ENCODE measurements at places on chromosomes 12 and 14.

- DNase-seq, result no peak
These were observed 12.6 kb upstream of the KRT7 start for GRCh38 chr12:52220477-52220876.

- no peak for DNase-seq
These were observed 10.6 kb downstream of the RARG start for GRCh38 chr12:53221203-53222080.

DNA sequence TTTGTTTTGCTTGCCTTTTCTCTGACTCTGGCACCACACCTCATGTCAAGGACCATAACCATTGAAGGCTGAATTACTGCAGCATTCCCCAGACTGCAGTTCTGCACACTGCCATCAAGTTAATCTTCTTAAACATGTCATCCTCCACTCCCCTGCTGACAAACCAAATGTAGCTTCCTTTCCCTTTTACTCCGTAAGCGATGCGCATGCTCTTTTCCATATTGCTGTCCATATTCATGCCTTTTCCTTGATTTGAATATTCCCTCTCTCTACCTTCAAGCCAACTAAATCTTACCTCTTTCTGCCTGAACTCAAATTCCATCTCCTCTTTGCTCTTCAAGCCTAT lies 13.6 kb downstream of the GPX2 start:
- DNase-seq, result no peak

DNA sequence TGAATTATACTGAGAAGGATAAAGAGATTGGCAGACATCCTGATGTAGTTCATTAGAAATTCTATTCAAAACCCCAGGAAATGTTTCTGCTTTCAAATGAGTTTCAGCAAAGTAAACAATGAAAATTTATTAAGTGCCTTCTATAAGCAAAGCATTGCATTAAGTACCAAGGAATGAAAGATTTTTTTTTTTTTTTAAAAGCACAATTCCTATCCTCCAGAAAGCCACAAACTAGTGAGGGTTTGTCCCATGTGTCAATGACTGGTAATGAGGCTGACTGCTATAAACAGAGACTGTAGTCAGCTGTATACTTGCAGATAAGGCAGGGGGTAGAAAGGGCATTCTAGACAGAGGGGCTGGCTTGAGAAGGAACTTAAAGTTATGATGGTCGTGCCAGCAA lies 6.7 kb downstream of the ANO4 start:
- no peak for DNase-seq

- DNase-seq, result no peak
These were observed 219.6 kb upstream of the C14orf180 start for GRCh38 chr14:104359969-104360442.

DNA sequence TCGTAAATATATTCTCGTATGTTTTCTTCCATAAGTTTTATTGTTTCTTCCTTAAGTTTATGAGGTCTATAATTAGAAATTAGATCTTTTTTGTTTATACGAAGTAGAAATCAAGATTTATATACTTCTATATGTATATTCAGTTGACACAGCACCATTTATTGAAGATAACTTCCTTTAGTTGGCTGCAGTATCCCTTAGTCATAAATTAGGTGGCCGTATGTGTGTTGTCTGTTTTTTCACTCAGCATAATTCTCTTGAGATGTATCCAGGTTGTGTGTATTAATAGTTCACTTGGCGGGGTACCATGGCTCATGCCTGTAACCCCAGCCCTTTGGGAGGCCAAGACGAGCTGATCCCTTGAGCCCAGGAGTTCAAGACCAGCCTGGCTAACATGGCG lies 40.5 kb downstream of the CFAP54 start:
- no peak for DNase-seq

GRCh38 chr12:26705851-26706250 lies 127.1 kb downstream of the ITPR2 start:
- no peak for DNase-seq

GRCh38 chr12:130911193-130911592 lies 39.3 kb downstream of the RAN start:
- no peak for DNase-seq

GRCh38 chr14:74038020-74038859 lies 19.1 kb downstream of the BBOF1 start:
- no peak for DNase-seq

- no peak for DNase-seq
These were observed 1.4 kb upstream of the JAG2 start for GRCh38 chr14:105169776-105170655.
